Activated T-helper 9 cell treated with anti-CD3 and anti-CD28 coated beads, Interleukin-2, amount 50 U/mL, for 16 hours (primary cell): ENCODE measurements at places on chromosomes 5 and 9.

DNA sequence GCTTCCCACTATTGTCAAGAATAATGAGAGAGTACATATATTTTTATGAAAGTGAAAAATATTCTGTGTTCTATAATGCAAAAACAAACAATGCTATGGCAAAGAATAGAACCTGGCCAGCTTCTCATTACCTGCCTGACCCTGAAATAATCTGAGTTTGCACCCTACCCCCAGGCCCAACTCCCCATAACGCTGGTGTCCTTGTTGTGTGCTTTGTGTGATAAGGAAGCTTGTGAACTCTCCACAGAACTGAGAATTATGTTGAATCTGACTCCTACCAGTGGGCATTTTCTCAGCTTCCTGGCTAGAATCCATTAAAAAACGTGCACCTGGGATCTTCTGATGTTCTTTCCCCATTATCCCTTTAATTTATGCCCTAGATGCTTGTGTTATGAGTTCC, 178.0 kb upstream of the GNA14 start:
- no peak for DNase-seq

GRCh38 chr5:157025093-157025698, 33.7 kb downstream of the HAVCR1 start:
- DNase-seq: peak; percentile 31

GRCh38 chr5:151384106-151384505, 36.7 kb upstream of the SLC36A2 start:
- DNase-seq: no peak

DNA sequence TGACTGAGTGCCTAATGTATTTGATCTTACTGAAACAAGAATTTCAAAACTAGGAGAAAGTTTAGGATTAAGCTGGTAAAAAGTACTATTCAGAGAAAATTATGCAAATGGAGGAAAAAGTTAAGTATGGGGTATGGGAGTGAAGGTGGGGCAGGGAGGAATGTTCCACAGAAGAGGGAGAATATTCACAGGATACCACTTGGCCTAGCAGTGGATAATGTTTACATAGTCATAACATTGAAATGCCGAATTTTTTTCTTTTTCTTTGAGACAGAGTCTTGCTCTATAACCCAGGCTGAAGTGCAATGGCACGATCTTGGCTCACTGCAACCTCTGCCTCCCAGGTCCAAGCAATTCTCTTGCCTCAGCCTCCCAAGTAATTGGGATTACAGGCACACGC, 61.2 kb upstream of the LMNB1 start:
- no peak for DNase-seq

DNA sequence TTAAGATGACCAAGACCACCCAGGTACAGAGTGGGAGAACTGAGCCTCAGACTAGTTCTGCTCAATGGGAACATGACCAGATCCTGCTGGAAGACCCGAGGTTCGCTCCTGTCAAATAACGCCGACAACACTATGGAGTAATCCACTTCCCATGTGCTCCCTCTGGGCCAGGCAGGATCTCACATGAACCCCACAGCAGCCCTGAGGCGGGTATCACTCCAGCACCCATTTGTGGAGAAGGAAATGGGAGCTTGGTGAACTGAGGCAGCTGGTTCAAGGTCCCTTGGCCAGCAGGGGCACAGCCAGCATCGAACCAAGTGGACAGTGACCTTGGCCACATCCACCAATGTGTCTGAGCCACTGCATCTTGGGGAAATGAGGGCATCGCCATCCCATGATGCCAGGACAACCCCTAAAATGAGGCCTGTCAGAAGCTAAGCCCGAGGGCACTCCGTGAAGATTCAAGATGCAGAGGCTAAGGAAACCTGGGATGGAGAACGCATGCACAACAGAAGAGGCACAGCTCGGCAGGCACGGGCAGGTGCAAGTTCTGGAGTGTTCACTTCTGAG, 8.5 kb downstream of the ANKS6 start:
- no peak for DNase-seq

- no peak for DNase-seq
Measured at GRCh38 chr9:105994970-105995369, 300.6 kb downstream of the TMEM38B start.

- no peak for DNase-seq
Measured at GRCh38 chr5:51433052-51433710, 49.9 kb downstream of the ISL1 start.

DNA sequence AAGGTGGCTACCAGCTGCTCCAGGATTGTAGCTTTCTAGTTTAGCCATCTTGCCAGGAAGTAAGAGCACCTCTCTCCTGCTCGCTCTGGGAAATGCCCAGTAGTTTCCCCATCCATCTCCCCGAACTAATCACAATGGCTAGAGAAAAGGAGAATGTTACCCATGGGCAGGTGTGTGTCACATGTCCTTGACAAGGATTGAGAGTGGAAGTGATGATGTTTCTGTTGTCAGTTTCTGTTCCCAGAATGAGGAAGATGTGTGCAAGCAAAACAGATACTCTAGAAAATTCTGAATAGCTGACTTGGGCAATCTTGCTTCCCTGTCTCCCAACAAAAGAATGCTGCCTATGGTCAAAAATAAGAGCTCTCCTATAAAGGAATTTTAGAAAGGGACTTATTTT, 429.5 kb downstream of the EBF1 start:
- DNase-seq: no peak

- no peak for DNase-seq
Measured at GRCh38 chr5:145587710-145588109, 247.4 kb downstream of the PRELID2 start.

- DNase-seq: no peak
Measured at GRCh38 chr9:113562653-113563381, 99.3 kb downstream of the RGS3 start.

DNA sequence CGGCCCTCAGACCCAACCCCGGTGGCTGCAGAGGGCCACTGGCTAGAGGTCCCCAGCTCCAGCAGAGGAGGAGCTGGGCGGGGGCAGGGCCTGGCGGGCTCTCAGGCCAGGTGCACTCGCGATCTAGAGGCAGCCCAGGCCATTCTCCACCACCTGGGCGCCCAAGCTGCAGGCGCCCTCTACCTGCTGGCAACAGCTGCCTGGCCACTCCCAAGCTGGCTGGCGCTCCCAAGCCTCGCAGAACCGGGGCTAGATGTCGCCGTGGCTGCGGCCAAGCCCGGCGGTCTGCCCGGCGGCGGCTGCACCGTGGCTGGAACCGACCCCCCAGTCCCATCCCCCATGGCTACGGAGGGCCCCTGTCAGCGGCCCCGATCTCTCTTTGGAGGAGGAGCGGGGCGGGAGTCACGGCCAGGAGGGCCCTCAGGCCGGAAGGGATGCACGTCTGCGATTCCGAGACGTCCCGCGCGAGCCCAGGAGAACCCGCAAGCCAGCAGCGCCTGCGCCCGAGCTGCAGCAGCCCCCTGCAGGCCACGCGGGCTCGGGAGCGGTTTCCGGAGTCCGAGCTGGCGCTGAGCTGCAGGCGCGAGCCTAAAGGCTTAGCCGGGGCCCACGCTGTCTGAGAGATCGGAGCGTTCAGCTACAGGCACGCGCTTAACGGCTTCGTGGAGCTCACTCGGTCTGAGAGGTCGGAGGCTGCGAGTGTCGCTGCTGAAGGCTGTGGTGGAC, 44.3 kb upstream of the BICD2 start:
- DNase-seq: peak; percentile 20

- no peak for DNase-seq
Measured at GRCh38 chr9:94650949-94651348, 11.6 kb upstream of the FBP1 start.

GRCh38 chr5:37787742-37788141, 52.1 kb downstream of the GDNF start:
- no peak for DNase-seq
